ENCODE measurements at places on chromosomes 5 and 9.

DNA sequence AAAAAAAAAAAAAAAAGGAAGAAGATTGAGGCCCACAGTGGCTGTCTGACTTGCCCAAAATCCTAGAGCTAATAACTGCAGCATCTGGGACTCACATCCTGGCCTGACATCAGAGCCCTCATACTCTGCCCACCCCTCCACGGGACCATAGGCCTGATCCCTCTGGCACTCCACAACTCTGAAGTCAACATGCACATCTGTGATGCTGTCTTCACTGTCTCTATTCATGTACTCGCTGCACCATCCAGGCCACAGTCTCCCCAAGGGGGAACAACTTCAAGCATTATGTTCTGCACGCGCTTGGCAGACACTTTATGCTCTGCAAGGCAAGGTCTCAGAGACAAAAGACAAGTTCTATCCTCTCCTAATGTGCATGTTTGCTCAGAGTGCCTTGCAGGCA is 158.2 kb downstream of the SPOCK1 start:
- no peak for DNase-seq

DNA sequence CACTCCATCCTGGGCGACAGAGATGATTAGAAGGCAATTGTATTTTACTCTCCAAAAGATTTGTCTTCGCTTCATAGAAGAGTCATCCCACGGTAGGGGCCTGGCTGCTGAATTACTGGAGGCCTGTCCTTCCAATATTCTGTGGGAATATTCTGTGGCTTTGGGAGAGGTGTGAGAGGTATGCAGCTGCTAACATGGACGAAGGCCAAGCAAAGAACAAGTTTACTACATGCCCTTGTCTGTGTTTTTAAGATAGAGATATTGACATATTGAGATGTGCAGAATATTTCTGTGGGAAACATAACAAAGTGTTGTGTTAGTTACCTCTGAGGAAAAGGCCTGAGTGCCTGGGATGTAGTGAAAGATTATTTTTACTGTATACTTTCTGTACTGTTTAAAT is 71.8 kb upstream of the SMIM15 start:
- DNase-seq = no peak

GRCh38 chr5:37638897-37639296 is 200.9 kb downstream of the GDNF start:
- DNase-seq = no peak

- DNase-seq = no peak
Observed at GRCh38 chr5:16742938-16743337, 126.1 kb upstream of the RETREG1 start.

DNA sequence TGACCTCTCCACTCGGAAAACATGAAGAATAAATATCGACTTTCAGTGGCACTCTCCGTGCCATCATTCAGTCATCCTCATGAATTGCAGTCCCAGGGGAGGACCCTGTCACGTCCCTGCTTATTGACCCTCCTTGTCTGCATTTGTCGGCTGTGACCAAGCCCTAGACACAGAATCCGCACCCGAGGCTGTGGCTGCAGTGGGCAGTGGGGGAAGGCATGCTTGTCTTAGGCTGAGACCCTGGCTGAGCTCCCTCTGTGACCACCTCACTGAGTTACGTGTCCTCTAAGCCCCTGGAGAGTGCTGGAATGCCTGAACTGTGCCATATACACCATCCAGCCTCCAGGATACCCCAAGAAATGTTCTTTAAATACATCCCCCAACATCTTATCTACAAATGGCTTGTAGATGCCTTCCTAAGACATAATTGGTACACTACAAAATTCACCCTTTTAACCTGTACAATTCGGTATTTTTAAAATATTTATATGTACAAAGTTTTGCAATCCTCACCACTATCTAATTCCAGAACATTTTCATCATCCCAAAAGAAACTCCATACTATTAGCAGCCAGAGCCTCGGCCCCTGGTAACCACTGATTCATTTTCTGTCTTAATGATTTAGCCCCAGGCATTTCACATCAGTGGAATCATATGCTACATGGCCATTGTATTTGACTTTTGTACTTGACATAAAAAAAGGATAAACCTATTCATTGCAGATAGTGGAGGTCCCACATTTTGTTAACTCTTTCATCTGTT is 80.8 kb upstream of the ICE1 start:
- no peak for DNase-seq

GRCh38 chr5:132635873-132636272 is 22.1 kb upstream of the IL13 start:
- no peak for DNase-seq

GRCh38 chr5:65895891-65896290 is 30.5 kb upstream of the ERBIN start:
- no peak for DNase-seq

- no peak for DNase-seq
Observed at GRCh38 chr5:66616520-66617225, 20.5 kb downstream of the MAST4 start.
